Adipocyte (in vitro differentiated cells): ENCODE measurements at places on chromosomes 11 and 22.

DNA sequence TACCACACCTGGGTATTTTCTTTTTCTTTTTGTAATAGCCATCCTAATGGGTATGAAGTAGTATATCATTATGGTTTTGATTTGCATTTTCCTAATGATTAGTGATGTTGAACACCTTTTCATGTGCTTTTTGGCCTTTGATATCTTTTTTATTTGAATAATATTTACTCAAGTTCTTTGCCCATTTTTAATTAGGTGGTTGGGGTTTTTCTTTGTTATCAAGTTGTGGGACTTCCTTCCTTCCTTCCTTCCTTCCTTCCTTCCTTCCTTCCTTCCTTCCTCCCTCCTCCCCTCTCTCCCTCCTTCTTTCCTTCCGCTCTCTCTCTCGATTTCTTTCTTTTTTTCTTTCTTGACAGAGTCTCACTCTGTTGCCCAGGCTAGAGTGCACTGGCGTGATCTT lies 75.0 kb upstream of the PDGFD start:
- DNase-seq, result no peak

- no peak for DNase-seq
Observed at GRCh38 chr11:73783483-73784020, 4.1 kb upstream of the MRPL48 start.

GRCh38 chr11:66022401-66023185 lies 3.7 kb downstream of the CATSPER1 start:
- DNase-seq, result peak; percentile 88

DNA sequence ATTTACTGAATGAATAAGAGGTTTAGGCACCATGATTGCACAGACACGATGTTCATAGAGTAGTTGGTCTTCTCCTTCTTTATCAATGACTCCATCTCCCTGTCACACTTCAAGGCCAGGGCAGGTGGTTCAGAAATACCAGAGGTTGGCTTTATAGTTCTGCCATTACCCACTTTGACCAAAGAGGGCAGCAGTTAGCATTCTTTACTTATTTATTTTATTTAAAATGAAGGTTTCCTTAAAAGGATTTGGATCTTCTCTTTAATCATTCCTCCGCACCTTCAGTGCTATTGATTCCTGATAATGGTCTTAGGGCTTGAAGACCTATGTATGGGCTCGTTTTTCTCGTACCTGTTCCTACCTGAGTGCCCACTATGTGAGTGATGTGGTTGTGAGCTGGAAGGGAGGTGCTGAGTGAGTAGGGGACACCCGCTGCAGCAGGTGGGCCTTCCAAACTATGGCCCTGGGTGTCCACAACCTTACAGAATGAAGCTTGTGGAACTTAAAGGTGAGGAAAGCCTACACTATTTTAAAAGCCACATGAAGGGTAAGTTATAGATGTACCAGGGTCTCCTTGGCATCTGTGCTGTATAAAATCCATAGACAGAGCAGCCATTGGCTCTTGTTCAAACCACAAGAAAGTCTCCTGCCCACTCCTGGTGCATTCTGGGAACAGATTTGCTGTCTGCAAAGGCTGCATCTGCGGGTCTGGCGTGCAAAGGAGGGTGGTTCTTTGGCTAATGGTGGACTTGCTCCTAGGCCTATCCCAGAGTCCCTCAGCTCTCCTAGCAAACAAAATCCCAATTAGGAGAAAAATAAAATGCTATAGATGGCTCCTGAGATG lies 35.0 kb downstream of the TIMP3 start:
- peak; percentile 51 for DNase-seq

- no peak for DNase-seq
Observed at GRCh38 chr11:2668876-2669275, 30.9 kb downstream of the KCNQ1OT1 start.

GRCh38 chr11:5737670-5738392 lies 1.6 kb downstream of the OR56B1 start:
- no peak for DNase-seq

GRCh38 chr11:109043315-109043714 lies 378.4 kb downstream of the DDX10 start:
- no peak for DNase-seq

GRCh38 chr11:60085909-60086308 lies 2.6 kb upstream of the MS4A2 start:
- DNase-seq, result no peak

GRCh38 chr22:32829451-32829851 lies 27.9 kb downstream of the TIMP3 start:
- DNase-seq, result no peak

GRCh38 chr22:39392341-39392948 lies 7.1 kb upstream of the TAB1 start:
- peak; percentile 19 for DNase-seq

GRCh38 chr11:23931443-23931842 lies 565.4 kb upstream of the LUZP2 start:
- no peak for DNase-seq

DNA sequence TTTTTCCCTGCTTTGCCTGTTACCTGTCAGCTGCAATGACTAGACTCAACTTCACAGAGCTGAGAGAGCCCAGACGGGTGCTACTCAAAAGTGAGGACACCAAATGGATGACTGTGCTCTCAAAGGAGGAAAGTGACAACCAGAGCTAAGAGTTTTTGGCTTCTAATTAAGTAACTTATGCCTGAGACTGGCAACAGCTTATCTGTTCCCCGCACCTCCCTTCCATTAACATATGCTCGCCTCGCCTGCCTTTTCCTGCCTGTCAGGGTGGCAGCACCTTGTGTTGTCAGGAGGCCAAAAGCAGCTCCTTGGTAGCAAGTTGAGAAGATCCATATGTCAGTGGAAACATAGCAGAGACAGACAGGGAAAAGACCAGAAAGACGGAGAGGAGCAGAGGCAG lies 573.9 kb upstream of the KIRREL3 start:
- no peak for DNase-seq

- no peak for DNase-seq
Observed at GRCh38 chr11:95507794-95508193, 276.8 kb upstream of the SESN3 start.

DNA sequence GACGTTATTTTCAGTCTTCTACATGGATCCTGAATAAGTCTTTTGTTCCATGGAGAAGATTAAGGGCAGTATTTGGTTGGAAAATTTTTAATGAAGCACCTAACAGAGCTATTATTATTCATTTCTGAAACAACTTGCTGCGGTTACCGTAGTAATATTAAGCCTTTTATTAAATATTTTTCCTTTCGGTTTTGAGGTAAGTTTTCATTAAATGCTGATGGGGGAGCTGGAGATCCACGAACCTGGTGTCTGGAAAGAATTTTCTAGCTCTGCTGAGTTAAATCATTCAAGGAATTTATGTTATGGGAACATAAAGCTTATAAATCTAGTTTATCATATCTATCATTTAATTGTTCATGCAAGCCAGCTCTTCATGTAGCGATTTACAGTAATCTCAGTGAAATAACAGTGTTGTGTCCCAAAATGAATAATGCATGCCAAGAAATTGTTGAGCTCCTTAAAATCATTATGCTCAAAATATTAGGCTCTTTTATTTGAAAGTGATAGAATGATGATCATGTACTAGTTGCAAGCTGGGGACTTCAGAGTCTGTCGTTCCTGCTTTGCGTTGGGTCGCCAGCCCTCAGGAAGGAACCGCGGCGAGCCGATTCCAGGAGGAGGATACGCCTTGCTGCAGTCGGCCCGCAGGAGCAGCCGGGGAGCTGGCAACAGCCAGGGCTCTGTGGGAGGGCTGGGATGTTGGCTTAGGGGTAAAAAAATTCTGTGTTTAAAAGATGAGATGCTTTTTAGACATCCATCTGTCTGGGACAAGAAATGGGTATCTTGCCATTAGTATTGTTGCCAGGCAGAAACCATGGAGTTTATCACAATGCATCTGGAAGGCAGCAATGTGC lies 83.1 kb downstream of the TBC1D22A start:
- peak; percentile 47 for DNase-seq

GRCh38 chr11:34214961-34215805 lies 109.8 kb downstream of the NAT10 start:
- DNase-seq, result peak; percentile 41

- DNase-seq, result no peak
Observed at GRCh38 chr22:18050065-18050464, 25.7 kb upstream of the MICAL3 start.

GRCh38 chr11:131074573-131074972 lies 158.3 kb upstream of the SNX19 start:
- DNase-seq, result no peak

DNA sequence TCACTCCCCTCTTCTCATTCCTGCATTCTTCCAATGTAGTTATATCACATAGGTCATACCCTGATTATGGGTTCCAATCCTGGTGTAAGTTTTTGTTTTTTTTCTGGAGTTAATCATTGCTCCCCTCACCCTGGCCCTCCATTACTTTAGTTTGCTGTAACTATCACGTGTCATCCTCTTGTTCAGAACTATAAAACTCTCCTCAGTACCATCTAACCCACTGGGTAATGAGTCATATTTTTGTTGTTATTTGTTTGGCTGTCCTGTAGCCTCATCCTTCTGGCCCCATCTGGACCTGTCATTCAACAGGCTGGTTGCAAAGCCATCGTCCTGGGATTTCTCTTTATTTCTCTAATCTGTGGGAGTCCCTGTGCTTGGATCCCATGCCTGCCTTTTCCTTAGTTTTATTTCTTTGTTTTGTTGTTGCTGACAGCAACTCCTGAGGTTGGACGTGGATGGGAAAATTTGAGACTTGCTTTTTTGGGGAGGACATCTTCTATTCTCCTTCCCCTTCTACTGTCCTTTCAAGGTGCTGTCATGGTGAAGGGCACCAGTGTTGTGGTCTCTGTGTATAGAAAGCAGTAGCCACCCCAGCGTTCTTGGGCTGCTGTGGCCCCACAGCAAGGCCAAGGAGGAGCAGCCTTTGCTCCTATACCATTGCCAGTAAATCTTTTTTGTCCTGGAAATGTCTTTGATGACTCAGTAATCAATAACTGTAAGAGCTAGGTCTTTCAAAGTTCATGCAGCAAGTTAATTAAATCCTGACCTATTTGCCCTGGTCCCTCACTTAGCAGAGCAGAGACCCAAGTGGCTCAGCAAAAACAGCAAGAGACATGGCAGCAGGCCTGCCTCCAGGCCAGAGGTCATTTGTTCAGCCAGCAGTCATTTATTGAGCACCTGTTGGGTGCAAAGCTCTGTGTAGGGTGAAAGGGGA lies 82.5 kb downstream of the C22orf31 start:
- DNase-seq, result no peak

- DNase-seq, result no peak
Observed at GRCh38 chr22:23255506-23256170, 75.3 kb downstream of the BCR start.

GRCh38 chr11:12199231-12199948 lies 89.0 kb downstream of the MICAL2 start:
- no peak for DNase-seq

DNA sequence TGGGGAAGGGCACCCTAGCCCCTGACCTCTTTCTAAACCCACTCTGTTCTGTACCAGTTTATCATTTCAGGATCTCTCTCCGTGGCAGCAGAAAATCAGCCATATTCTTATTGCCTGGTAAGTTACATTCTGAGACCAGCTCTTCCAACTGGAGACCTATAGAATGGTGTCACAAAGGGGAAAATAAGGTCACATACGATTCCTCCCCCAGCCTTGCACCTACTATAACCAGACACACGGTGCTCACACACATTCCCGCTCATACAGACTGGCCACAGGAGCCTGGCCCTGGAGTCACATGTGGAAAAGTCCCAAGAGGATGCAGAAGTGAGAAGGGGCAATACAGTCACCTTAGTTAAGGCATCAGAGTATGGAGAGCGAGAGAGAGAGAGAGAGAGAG lies 7.5 kb downstream of the MS4A8 start:
- DNase-seq, result no peak

GRCh38 chr11:123839131-123839530 lies 33.0 kb upstream of the OR6M1 start:
- no peak for DNase-seq

DNA sequence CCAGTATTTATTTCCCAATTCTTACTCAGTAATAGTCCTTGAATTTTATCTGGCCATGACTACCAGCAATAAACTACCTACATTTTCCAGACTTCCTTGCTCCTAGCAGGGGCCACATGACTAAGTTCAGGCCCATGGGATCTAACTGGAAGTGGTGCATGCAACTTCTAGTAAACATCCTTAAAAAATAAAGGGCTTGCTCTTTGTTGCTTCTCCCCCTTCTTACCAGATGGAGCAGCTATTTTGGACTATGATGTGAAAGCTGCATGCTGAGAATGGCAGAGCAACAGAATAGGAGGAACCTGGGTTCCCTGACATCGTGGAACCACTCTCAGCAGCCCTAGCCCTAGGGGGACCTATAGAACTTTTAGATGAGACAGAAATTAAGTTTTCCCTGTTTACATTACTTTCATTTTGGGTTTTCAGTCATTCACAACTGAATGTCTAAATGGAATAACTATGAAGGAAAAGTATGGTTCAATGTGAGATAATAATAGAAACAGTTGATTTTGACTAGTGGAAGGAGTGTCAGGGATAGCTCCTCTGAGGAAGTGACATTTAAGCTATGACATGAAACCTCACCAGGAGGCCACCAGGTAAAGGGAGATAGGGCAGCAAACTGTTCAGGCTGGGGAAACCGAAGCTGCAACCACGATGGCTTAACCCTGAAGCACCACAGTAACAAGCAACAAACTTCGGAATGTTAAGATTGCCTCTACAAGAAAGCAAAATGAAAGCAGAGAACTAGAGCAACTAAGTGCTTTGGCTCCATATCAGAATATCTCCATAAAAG lies 48.9 kb downstream of the PHF21A start:
- no peak for DNase-seq

DNA sequence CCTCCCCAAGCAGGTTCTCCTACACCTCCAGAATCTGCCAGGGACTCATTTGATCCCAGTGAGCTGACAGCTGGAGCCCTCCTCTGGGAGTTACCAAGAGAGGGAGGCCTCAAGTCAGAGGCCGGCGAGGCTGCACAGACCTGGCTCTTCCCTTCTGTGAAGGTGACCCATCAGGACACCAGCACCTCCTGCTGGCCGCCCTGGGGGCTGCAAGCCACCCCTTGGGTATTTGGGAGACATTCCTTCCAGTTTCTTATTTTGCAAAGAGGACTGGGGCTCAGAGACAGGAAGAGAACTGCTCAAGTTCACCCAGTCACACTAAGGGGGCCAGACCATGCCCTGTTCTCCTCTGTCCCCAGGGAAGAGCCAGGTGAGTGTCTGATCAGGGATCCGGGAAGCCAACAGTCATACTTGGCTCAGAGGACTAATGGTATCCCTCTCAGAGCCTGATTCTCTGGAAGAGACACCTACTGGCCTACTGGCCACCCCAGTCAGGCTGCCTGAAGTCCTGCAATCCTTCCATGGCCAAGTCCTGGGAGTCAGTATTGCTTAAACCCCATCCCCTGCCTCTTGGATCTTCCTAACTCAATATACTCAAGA lies 40.5 kb upstream of the RIC3 start:
- no peak for DNase-seq

- DNase-seq, result no peak
Observed at GRCh38 chr22:25069758-25070481, 117.4 kb downstream of the KIAA1671 start.

- DNase-seq, result no peak
Observed at GRCh38 chr22:44879301-44879680, 126.9 kb downstream of the ARHGAP8 start.

GRCh38 chr22:26045860-26046259 lies 123.4 kb upstream of the SEZ6L start:
- no peak for DNase-seq

- peak; percentile 46 for DNase-seq
Observed at GRCh38 chr22:31876156-31876920, 68.0 kb upstream of the YWHAH start.
